Activated CD8-positive, alpha-beta memory T cell treated with anti-CD3 and anti-CD28 coated beads for 4 hours (primary cell): ENCODE measurements at places on chromosomes 7 and 10.

GRCh38 chr7:20113427-20114027 is 103.7 kb downstream of the MACC1 start:
- DNase-seq: no peak

DNA sequence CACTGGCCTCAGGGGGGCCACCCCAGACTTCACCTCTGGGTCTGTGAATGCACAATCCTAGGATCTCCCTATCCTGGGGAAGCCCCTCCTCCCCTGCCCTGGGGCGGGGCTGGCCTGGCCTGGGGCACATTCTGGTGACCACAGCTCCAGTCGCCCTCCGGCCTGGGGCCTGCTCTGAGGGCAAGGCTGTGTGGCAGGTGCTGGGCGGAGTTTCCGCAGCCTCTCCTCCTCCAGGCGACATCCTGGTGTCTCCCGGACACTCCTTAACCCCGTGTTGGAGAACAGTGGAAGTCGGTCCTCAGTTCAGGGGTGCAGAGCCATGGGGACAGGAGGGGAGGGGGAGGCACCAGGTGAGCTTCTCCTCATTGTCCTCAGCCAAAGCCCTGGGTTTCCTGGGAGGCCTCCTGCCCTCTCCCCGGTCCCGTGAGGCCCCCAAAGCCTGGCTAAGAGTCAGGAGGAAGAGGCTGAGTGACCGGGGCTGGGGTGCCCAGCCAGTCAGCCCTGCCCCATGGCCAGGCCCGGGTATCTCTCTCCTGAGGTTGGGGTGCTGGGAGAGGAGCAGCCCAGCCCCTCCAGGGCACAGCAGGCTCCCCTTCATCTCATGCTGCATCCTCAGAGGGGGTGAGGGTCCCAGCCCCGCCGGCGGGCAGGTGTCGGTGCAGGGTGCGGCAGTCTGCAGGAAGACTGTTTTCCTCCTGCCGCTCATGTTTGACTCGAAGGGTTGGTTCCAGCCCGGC is 22.6 kb downstream of the UNCX start:
- no peak for DNase-seq

DNA sequence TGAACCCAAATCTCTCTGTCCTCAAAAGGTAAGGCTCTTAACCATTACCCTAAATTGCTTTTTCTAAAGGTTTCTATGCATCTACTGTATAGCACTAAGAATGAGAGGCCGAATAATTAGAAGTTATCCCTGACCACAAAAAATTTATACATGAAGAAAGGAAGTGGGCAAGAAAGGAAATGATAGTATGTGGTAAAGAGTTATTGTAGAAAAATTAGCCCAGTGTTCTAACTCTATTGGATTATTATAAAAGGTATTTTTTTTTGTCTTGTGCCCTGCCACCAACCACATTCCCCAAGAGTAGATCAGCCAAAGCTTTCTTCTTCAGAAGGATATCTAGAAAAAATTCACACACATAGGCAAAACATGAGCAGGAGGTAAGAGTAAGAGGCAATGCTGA is 45.4 kb downstream of the DKK1 start:
- no peak for DNase-seq

- no peak for DNase-seq
Measured at GRCh38 chr10:66538908-66539307, 386.9 kb upstream of the LRRTM3 start.

- no peak for DNase-seq
Measured at GRCh38 chr10:63057509-63057908, 75.6 kb upstream of the NRBF2 start.

DNA sequence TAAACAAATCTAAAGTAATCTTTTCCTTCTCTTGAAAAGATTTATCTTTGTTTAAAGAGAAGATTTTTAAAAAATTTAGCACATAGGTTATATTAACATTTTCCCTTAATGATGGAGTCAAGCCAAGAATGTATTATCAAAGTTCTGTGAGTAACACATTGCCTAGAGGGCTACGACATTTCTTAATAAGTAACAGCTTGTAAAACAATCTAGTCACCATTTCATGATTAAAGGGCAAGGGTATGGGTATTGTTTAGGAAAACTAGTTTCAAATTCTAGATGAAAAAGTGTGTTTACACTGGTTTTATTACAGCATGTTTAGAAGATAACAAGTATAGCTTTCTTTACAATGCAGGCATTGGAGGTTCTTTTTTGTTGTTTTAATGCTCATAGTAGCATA is 28.6 kb upstream of the LAMB4 start:
- DNase-seq: no peak

DNA sequence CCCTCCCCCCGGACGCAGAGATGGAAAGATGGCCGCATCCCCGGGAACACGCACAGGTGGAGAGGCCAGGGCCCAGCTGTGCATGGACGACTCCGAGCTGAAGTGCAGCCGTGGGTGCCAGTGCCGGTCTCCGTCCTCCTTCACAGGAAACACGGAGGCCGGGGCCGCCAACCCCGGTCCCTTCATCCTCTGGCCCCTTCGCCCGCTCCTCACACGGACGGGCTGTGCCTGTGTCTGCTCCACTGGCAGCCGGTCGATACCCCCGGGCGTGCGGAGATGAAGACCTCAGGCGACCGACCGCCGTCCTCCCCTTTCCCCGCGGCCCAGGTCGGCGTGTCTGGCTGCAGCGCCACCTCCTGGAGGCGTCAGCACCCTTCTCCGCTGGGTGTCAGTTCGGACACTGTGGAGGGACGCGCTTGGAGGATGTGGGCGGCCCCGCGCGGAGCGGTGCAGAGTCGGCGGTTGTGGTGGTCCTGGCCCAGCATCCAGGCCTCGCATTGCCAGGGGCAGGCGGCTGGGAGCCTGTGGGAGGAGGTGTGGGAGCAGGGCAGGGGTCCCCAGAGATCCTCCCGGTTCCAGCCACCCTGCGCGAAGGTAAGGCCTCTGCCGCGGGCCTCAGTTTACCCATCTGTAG is 9.9 kb downstream of the ZNF511 start:
- DNase-seq: peak; percentile 22

DNA sequence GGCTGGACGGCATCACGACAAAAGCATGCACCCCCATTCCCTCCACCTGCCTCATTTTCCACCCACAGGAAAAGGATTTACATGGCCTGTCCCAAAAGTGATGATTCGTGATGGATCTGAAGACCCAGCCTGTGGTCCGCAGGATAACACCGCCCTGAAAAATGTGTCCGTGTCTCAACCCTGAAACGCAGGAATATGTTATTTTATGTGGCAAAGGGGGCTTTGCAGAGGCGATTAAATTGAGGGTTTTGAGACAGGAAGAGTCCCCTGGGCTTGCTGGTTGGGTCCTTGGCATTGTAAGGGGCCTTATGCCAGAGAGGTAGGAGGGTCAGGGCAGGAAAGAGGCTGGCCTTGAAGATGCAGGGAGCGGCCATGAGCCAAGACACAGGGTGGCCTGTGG is 80.2 kb upstream of the PPP2R2D start:
- no peak for DNase-seq

DNA sequence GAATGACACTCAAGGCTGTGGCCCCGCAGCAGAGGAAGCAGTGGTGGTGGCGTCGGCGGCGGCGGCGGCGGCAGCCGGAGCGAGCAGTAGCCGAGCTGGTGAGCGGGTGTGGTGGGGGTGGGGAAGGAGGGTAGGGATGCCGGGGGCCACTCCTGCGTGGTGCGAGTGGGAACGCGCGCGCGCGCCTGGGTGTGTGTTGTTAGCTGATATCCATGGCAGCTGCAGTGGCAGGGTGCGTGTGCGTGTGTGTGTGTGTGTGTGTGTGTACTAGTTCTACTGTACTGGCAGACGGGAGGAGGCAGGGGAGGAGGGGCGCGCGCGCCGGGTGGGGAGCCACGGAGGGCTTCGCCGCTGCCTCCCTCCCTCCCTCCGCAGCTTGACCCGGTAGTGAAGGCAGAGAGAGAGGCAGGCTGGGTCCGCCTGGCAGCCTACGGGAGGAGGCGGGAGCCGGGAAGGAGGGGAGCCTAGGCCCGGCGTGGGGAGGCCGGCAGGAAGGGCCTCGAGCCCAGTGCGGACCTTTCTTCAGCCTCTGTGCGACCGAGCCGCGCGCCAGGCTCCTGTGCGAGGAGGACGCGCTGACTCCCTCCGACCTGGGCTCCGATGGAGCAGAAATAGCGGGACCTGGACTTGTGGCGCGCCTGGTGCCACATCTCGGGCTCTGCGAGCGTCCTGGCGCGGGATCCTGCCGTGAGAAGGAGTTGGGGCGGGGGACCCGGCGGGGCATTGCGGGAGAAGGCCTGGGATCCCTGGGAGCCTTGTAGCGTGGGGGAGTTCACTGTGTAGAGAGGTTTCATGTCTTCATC is at the start of gene MAGI2:
Gene MAGI2, minus strand, starts transcription at position 110 of the 803 bp plus-strand sequence. CDS start 347 bp downstream, outside the sequence.
- DNase-seq: no peak
